ENCODE measurements at places on chromosomes 6 and 20. TPM values are rescaled to one million over a fixed set of nuclear protein-coding genes. Genes with fewer than 3 reads are reported as not detected.
A peak's percentile ranks its signal among the peaks of the same experiment; 100 is the strongest.

The C6orf163 gene
- 2.2 TPM for polyA plus RNA-seq

The SLC35F1 gene
- 1.5 TPM for polyA plus RNA-seq

The TBX18 gene
- 16.8 TPM for polyA plus RNA-seq

The COL10A1 gene
- polyA plus RNA-seq: 0.35 TPM

The SLC44A4 gene
- 0.37 TPM for polyA plus RNA-seq

The KCNG1 gene
- polyA plus RNA-seq: 0.32 TPM

DNA sequence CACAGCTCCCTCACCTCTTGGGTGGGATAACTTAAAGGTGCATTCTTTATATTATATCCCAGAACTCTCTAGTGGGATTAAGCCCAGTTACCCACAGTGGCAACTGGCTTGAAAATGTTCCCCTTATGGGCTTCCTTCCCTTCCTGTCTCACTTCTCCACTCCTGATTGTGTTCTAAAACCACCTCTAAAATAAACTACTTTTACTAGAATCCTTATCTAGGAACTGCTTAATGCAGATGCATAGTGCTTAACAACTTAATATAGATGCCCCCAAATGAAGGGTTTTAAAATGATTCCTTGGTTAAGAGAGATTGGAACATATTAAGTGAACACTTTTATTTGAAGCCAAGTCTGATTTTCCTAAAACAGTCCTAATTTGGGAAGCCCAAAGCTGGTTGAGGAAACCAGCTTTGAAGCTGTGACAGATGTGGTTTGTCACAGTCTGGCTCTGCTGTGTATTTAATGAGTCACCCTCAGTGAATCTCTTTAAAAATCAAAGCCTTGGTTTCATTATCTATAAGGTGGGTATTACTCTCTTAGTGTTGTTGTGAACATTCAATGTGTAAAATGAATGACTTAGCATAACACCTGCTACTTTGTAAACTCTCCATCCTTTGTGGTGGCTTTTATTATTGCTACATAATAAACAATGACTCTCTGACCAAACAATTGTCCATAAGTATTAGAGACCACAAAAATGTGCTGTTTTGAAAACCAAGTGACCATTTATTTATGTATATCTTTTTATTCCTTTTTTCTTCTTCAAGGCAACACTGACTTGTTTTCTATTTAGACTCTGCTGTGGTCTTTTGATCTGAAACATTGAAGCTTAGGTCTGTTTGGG lies 24.4 kb downstream of the PLCB1 start:
- DNase-seq: no peak

- DNase-seq: no peak
Measured at GRCh38 chr20:39356908-39357307, 394.8 kb downstream of the DHX35 start.

- DNase-seq: no peak
Measured at GRCh38 chr6:107185391-107185970, 70.2 kb upstream of the BEND3 start.

GRCh38 chr20:63007360-63007645 lies 539 bp upstream of the BHLHE23 start:
- no peak for DNase-seq

GRCh38 chr6:63676412-63677114 lies 41.0 kb downstream of the PHF3 start:
- no peak for DNase-seq

DNA sequence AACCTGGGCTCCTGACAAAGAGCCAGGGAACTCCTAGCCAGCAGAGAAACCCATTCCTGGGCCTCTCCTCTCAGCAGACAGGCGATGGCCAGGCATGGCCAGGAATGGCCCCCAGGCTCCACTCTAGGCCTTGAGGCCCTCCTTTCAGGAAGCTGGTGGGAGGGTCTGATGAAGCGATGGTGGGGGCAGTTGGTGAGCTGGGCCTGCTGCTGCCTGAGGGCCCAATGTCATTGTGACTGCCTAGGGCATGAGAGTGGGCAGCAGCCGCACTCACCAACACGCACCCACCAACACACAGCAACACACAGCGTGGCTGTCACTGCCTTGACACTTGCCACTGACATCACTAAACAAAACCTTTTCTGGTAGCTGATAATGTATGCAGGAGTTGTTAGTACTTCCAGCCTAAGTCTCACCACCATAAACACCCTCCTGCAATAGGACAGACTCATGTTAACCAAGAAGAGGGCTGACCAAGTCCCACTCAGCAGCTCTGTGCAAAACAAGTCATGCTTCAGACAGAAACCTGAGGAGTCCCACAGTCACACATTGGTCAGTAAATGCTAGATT lies 69.3 kb downstream of the ABHD12 start:
- DNase-seq: no peak

DNA sequence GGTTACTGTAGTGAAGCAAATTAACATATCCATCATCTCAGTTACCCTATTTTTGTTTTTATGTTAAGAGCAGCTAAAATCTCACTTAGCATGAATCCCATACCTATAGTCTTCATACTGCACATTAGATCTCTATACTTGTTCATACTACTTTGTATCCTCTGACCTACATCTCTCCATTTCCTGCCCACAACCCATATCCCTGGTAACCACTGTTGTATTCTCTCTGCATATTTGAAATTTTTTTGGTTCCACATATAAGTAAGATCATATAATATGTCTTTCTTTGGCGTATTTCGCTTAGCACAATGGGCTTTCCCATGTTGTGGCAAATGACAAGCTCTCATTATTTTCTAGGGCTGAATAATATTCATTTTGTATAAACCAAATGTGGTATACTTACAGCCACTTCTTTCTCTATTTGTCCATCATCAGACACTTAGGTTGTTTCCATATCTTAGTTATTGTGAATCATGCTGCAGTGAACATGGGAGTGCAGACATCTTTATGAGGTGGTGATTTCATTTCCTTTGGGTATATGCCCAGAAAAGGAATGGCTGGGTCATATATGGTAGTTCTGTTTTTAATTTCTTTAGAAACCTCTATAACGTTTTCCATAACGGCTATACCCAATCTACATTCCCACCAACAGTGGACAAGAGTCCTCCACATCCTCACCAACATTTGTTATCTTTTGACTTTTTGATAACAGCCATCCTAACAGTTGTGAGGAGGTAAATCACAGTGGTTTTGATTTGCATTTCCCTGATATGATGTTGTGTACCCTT lies 39.8 kb downstream of the BACH2 start:
- no peak for DNase-seq

- DNase-seq: no peak
Measured at GRCh38 chr6:139327038-139327437, 35.2 kb upstream of the TXLNB start.

- DNase-seq: no peak
Measured at GRCh38 chr20:55406891-55407290, 598.4 kb downstream of the CBLN4 start.

DNA sequence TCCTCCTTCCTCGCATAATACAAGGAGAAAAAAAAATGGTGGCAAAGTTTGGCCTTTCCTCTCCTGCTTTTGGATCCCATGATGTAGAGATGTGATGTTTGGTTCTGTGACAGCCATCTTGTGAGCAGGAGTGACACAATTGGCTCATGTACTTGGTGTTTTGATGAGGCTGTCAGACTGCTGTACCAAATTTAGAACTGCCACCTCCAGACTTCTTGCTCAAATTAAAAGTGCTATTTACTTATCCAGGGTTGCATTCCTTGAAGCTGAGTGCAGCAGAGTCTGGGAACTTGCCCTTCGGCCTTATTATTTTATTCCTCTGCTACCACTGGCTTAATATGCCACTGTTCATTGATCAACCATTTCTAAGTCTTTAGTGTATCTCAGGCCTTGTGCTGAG lies 21.9 kb downstream of the BCAS1 start:
- no peak for DNase-seq

DNA sequence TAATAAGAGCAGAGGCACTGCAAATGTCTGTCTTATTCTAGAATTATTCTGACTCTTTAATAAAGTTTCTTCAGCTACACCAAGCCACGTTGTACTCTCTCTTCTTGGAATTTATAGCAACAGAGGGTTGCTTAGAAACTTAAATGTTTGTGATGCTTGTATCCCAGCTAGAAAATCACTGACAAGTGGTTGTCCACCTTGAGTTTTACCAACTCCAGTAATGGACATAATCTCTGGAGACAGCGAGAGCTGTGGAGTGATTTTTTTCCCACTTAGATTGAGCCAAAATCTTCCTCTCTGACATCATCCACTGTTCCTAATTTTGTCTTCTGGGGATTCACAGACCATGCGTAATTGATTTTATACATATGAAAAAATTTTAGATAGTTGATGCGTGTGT lies 8.0 kb downstream of the ECT2L start:
- peak; percentile 77 for DNase-seq

DNA sequence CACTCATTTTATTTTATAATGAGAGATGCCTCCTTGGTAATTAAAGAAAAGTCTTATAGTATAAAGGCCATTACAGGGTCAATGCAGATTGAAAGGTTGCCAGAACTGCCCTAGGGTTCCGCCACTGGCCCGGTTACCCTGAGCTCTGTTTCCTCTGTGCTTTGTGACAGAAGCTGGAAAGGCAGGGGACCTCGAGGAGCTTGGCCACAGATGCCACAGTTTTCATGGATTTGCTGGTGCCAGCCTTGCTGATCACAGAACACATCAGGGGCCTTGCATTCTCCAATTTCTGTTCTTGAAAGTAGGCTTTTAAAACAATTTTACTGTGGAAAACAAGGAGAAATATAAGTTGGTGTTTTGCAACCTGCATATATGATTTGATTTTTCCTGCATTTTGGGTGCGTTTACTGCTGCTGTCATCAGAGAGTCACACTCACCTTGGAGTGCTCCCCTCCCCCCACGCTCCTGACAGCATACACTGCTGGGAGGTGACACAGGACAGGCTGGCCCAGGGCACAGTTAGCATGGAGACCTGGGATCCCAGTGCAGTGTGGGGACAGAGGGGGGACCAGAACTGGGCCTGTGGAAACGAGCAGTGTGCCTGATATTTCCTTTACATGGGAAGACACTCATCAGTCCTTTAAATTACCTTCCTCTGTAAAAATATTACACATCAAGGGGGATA lies 142.8 kb downstream of the CFAP61 start:
- DNase-seq: no peak

DNA sequence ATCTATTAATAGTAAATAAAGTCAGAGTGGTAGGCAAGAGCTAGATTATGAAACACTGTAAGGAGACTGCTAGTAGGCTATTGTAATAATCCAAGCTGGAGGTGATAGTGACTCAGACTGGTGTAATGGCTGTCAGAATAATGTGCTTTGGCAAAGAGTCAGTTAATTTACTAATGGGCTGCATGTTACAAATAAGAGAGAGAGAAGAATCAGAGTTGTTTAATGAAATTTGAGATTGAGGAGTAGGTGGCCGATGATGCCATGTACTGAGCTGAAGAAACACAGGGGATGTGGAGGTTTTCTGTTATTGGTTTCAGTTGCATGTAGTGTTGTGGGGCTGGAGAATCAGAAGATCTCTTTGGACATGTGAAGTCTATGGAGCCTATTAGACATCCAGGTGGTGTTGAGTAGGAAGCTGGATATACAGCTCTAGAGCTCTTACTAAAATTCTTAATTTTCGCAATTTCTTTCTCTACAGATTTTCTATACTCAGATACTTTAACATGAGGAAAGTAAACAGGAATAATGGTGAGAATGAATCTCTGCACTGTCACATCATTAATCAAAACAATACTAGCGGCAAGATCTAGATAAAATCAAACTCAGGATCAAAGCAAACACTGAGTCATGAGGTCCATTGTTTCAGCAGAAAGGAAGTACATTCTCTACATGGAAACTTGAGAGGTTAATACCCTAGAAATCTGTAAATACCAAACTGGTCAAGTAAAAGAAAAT lies 167.7 kb downstream of the SIM1 start:
- DNase-seq: no peak

- DNase-seq: no peak
Measured at GRCh38 chr6:130851026-130851425, 23.8 kb downstream of the SMLR1 start.

GRCh38 chr6:88004707-88005106 lies 42.9 kb upstream of the SPACA1 start:
- DNase-seq: no peak

DNA sequence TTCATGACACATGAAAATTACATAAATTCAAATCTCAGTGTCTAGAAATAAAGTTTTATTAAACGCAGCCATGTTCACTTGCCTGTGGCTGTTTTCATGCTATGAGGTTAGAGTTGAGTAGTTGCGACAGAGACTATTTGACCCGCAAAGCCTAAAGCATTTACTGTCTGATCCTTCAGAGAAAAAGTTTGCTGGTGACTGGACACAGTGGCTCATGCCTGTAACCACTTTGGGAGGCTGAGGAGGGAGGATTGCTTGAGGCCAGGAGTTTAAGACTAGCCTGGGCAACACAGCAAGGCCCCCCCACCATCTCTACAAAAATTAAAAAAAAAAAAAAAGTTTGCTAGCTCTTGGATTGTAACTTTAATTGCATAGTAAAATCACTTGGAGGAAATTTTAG lies 9.2 kb downstream of the SMIM28 start:
- DNase-seq: no peak

DNA sequence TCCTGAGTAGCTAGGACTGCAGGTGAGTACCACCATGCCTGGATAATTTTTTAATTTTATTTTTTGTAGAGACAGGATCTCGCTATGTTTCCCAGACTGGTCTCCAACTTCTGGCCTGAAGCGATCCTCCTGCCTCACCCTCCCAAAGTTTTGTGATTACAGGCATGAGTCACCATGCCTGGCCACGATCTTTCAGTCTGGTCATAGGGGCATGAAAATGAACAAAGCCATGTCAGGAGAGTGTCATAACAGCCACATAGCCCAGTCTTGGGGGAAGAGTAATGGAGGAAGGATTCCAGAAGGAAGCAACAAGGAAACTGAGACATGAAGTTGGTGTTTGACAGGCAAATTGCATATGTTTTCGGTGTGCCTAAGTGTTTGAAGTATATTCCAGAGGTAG lies 17.0 kb upstream of the SNX3 start:
- DNase-seq: no peak

DNA sequence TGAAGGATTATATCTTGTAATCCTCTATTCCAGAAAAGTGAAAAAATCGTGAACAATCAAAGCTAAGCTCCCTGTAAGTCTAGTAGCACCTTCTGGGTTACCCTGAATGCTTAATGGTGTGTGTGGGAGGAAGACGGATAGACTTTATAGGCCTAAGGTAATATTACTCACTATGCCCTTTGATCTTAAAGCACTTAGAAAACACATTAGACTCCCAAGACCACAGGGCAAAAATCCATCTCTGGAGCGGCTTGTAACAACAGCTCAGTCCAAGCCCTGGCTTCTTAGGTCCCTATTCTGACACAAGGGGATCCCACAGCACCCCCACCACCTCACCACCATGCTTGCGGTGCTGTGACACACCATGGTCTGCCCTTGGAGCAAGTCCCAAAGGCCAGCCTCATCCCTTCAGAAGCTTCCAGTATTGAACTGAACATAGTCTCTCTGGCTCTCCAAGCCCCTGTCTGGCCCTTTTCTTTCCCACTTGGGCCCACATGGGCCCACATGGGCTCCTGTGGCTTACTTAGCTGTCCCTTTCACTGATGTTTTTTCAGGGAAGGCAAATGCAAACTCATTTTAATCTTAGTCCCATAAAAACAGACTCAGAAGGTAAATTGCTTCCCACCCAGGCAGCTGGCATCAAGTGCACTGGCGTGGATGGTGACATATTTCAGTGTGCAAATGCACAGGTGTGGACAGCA lies 28.3 kb downstream of the C6orf132 start:
- DNase-seq: no peak

All from forelimb muscle (tissue), 1 donor.